ENCODE measurements at places on chromosomes 5 and 9.
A peak's percentile ranks its signal among the peaks of the same experiment; 100 is the strongest.

DNA sequence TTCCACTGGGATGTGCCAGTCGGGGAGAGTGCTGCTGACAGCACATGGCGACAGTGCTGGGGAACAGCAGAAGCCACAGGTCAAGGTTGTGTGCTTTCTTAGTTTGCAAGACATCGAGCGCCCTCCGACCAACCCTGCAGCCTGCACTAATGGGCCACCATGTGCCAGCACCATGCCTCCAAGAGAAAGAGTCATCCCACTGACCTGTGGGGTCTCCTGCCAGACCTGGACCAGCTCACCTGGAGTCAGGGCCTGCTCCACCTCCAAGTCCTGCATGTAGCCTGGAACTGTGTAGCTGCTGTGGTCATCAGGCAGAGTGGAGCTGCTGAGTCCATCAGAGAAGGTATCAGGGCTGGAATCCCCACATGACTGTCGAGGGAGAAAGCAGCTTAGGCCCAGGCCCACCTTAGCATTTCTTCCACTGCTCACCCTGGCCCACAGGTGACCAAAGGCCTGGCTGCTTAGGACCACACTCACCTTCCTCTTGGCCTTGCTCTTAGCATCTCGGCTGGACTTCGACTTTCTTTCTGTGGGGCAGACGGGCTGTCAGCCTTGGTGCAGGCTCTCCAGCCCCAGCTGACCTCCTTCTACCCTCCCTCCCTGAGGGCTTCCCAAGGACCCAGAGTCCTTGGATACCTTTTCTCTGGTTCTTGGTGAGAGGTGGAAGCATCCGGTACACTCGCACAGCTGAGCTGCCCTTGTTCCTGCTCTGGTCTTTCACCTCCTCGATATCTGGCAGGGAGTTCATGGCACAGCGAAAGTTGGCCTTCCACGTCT, 4.1 kb downstream of the IRF1 start:
- no peak for DNase-seq

DNA sequence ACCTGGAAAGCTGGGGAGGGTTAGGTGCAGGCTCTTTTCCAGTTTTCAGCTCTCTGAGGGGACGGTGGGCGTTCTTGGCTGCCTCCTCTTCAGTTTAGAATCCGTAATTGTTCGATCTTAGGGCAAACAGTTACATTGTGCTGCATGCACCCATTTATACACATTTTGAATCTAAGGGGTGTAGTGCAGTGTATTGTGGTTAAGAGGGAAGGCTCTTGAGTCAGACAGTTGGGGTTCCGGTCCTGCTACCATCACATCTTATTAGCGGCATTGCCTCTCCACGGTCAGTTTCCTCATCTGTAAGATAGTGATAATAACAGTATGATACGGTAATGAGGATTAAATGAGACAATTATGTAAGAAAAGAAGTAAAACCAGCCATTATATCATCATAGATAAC, 625 bp downstream of the EXOSC2 start:
- no peak for DNase-seq

DNA sequence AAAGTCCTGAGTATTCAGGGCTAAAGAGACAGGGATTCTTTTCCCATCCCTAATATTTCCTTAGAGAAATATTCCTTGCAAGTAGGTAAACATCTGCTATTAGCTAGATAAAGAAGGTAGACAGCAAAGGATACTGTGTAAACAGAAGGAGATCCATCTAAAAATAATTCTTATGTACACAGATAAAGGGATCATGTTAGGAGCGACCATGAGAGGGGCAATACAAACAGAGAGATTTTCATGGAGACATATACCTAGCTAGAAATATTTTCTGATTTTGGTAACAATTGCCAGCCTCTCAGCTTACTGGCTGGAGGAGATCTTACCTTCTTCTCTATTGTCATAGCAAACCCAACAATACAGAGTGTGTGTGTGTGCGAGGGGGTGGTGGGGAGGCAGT, 184.6 kb upstream of the DMAC1 start:
- DNase-seq = no peak

DNA sequence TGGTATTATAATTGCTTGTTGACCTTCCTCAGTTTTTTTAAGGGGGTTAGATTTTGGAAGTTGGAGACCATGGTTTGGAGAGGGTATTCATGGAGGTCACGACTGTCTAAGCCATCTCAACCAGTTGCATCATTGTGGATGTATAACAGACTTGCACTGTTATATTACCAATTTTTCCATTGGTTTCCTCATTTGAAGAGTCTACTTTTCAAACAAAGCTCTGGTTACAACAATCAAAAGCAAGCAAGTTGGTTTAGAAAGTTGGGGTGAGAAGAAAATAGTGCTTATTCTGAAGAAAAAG, 103.3 kb downstream of the RPS23 start:
- no peak for DNase-seq

DNA sequence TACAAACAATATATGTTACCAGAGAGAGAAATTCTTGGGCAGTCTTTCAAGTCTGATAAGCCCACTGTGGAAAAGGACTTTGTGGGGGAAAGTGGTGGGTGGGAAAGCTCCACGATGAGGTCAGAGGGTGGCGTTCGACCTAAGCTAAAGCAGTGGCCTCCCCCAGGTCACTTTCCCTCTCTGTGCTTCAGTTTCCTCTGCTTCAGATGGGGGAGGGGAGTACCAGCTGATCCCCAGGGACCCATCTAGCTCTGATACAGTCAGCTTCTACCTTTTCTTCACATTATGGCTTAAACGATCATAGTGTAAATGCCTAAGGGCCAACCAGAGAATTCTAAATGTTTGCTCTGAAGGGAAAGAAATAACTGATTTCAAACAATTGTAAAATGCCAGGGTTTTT, 36.6 kb upstream of the ARSB start:
- no peak for DNase-seq

- no peak for DNase-seq
Observed at GRCh38 chr9:92671323-92671722, 1.4 kb upstream of the IPPK start.

GRCh38 chr9:95793924-95794828, 81.3 kb upstream of the ERCC6L2 start:
- DNase-seq = no peak

DNA sequence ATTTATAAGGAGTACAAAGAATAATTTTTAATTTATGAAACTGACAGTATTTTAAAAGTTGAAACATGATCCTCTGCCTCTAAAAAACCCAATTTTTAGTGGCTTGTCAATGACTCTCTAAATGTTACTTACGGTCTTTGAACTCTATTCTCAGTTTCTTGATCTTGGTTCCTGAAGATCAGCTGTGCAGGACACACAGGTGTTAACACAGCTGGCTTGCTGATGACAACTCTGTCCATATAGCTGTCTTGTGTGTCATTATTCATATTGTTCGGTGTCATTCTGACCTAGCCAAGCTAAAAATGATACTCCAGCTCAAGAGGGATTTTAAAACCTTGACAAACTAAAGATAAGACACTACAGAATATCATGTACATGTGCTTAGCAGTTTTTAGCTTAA, 314.5 kb downstream of the CCDC171 start:
- DNase-seq = no peak

GRCh38 chr5:80035839-80036238, 691 bp downstream of the THBS4 start:
- no peak for DNase-seq

- no peak for DNase-seq
Observed at GRCh38 chr9:118761016-118761790, 608.0 kb downstream of the BRINP1 start.

DNA sequence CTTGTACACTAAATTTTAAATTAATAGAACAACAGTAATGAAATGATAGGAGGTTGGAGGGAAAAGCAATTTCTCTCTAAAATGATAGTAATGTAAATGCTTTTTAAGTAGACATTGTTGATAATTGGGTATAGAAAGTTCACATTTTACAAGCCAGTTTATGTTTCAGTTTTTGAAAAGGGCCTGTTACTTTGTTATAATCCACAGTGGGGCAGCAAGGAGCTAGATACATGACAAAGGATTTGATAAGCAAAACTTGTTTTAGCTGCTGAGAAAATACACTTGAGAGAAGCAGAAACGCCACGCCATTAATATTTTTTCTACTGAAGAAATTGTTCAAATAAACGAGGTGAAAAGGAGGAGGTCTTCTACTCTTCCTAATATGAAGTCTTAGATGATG, 30.2 kb downstream of the SREK1 start:
- no peak for DNase-seq

- peak; percentile 68 for DNase-seq
Observed at GRCh38 chr9:90641884-90642487, 638 bp downstream of the DIRAS2 start.

GRCh38 chr5:43039471-43040286, 440 bp downstream of the ANXA2R start:
- DNase-seq = peak; percentile 66

DNA sequence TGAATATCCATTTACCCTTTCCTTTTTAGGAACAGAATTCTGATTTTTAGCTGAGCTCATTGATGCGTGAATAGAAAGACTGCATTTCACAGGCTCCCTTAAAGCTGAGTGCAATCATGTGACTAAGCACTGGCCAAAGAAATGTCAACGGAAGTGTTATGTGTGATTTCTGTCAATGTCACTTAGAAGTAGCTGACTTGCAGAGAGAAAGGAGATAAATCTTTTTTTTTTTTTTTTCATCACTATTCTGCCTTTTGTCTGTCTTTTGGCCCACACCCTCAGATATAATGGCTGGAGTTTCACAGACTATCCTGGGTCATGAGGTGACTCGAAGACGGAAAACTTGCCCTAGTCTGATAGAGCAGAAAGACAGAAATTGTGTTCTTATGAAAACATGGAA, 39.3 kb upstream of the SLC27A6 start:
- no peak for DNase-seq

DNA sequence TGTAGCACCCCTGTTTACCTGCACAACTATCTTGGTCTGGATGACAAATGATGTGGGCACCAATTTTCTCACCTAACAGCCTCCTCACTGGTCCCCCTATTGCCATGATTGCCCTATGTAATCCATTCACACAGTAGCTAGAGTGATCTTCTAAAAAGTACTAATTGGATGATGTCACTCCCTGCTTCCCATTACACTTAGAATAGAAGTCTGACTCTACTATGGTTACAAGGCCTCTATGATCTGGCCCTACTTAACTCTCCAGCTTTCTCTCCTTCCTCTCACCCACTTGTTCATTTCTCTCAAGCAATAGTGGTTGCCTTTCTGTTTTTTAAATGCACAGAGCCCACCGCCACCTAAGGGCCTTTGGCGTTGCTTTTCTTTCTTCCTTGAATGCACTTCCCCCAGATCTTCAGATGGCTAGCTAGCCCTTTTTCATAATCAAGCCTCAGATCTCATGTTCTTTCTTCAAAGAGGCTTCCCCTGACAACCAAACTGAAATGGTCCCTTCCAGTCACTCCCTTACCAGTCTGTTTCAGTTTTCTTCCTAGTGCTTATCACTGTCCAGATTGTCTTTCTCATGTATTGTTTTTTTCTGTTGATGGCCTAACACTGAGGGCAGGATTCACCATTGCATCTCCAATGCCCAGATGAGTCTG, 8.7 kb downstream of the IGIP start:
- no peak for DNase-seq

DNA sequence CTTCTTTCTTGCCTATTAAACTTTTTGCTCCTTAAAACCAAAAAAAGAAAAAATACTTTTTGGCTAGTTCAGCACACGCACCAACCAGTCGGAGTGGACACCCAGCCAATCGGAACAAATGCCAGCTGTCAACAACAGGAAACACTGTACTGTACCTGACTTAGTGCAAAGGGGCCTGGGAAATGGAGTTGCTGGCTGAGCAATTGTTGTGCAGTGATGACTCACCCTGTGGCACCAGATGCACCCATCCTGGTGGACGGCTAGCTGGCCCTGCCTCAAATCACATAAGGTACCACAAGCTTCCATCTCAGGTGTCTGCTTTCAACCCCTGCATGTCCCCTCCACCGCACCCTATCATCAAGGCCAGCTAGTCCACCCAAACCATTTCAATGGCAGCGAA, 20.9 kb downstream of the FOXE1 start:
- no peak for DNase-seq

GRCh38 chr9:126232461-126232860, 94.2 kb upstream of the MVB12B start:
- no peak for DNase-seq

DNA sequence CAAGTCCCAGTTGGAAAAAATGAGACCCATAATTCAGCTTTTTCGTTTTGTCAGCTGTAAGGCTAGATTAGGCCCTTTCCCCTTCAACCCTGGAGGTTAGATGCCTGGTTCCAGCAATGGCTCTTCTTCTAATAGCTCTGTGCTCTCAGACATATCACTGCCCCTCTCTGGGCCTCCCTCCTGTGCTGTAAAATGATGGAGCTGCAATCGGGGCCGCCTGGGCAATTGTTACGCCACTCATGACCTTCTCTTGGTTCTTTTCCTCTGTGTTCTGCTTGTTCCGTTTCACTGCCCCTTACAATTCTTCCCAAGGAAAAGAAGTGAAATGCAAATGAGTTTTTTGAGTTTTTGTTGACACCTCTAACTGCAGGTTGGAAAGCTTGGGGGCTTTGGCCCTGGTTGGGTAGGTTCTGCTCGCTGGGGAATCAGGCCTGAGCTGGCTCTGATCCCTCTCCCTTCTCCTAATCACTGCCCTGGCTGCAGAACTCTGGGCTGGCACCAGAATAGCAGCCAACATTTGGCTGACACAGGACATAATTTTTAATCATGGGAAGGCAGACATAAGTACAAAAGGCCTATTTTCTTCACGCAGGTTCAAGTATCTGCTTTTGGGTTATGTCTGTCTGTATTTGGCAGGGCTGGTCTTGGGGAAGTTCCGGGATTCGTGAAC, 110.9 kb downstream of the FOXD1 start:
- no peak for DNase-seq

GRCh38 chr9:108473209-108474112, 382.3 kb downstream of the ACTL7B start:
- DNase-seq = peak; percentile 42

- no peak for DNase-seq
Observed at GRCh38 chr9:125447202-125447802, 185.7 kb downstream of the GAPVD1 start.

DNA sequence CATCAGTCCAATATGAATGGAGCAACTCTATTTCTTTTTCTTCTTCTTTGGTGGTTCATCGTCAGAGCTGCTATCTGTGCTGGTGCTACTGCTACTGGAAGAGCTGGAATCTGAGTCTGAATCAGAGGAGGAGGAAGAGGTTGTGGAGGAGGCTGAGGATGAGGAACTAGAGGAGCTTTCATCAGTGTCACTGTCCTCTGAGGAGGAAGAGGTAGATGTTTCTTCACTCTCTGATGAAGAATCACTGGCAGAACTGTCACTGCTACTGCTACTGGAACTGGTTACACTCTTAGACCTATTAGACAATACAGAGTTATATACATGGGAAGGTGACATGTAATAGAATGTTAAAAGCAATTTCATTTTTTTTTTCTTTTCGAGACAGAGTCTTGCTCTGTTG, 27.8 kb downstream of the ZCCHC10 start:
- no peak for DNase-seq

GRCh38 chr5:68646144-68646543, 430.6 kb downstream of the PIK3R1 start:
- DNase-seq = no peak

GRCh38 chr5:75306746-75307145, 30.3 kb upstream of the HMGCR start:
- no peak for DNase-seq

GRCh38 chr5:143398451-143399237, 4.8 kb downstream of the NR3C1 start:
- DNase-seq = peak; percentile 52
